ENCODE measurements at places on chromosomes 11 and 22.

GRCh38 chr22:37103656-37104452, 5.7 kb downstream of the TMPRSS6 start:
- no peak for DNase-seq

DNA sequence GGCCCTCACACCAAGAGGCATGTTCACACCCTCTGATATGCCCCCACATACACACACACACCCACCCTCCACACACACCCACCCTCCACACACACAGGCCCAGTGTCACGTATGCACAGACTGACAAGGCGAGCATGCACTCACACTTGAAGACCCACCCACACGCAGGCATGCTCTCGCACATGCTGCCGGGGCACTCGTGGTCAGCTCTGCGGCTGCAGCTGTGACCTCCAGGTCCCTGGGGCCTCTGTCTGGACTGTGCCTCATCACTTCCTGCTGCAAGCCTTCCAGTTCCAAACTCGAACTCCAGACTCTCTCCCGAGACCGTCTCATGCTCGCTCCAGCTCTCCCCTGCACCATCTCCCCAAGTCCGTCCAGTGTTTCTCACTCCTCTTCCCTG, 9.5 kb downstream of the DCHS1 start:
- DNase-seq, result no peak

- no peak for DNase-seq
These were observed at the start of gene FOLH1 for GRCh38 chr11:49208006-49208721. FOLH1 (minus strand) TSS chr11:49208602; CDS start chr11:49208409, 193 bp downstream.

GRCh38 chr11:119121811-119122124, 388 bp downstream of the HINFP start:
- DNase-seq, result no peak

GRCh38 chr11:71914617-71915189, 13.7 kb downstream of the XNDC1N start:
- peak; percentile 26 for DNase-seq

- no peak for DNase-seq
These were observed 6.5 kb downstream of the DGAT2 start for GRCh38 chr11:75775056-75775455.

- DNase-seq, result no peak
These were observed 173.7 kb downstream of the KIF18A start for GRCh38 chr11:27933992-27934829.

DNA sequence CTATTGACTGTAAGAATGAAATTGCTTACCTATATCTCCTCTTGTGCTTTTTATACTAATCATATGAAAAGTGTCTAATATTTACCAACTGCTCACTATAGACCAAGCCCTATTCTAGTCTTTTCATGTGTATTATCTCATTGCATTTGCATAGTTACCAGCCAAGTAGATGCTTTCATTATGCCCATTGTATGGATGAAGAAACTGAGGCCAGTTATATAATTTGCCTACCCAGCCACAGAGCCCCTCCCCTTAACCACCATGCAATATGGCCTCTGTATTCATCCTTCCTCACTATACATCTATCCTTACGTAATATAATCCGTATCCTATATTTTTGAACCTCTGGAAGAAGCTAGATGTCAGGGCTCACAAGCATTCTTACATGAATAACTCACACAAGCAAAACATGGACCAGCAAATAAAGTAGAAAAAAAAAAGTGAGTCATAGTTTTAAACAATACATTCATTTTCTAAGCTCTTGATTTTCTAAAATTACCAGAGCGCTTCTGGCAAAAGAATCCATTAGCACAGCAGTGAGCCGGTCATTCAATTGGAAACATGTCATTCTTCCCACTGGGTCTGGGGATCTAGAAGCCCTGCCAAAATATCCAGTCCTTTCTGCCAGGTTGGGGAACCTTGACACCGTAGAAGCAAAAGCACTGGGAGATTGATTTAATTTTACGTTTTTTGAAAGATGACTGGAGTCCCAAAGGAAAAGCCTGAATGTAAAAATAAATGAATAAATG, 80.0 kb downstream of the C11orf91 start:
- DNase-seq, result no peak
